ENCODE measurements at places on chromosomes 2 and 18.

GRCh38 chr2:197273485-197273884, 37.1 kb downstream of the ANKRD44 start:
- DNase-seq, result no peak

GRCh38 chr2:204015118-204015843, 78.7 kb downstream of the ICOS start:
- no peak for DNase-seq

GRCh38 chr2:217924346-217924901, 78.4 kb downstream of the TNS1 start:
- no peak for DNase-seq

DNA sequence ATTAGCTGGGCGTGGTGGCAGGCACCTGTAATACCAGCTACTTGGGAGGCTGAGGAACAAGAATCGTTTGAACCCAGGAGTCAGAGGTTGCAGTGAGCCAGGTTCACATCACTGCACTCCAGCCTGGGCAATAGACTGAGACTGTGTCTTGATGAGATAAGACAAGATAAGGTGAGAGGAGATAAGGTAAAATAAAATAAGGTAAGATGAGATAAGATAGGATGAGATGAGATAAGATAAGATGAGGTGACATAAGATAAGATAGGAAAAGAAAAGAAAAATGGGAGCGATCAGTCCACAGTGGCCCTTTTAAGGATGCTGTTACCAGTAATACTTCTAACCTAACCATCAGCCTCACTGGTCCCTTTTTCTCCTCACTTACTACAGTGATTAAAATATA, 134.3 kb upstream of the UNC80 start:
- DNase-seq, result no peak

GRCh38 chr18:78393086-78393862, 586.3 kb upstream of the SALL3 start:
- DNase-seq, result no peak

- no peak for DNase-seq
Observed at GRCh38 chr2:38279201-38279600, 97.9 kb downstream of the ATL2 start.

DNA sequence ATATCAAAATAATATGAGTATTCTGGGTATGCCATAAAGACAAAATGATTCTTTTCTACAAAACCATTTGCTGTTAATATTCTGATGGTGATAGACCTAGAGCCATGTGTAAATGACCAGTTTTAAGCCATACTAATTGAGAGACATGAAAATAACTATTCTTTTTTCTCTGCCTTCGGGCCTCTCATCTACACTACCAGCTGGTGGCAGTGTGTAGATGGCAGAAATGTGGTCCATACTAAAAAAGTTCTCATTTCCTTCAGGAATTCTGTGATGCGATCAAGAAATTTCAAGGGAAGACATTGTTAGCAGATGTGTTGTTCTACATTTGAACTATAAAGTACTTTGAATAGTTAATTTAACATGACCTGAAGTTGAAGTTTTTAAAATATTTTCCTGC, 485.2 kb downstream of the TRIB2 start:
- DNase-seq, result no peak

- DNase-seq, result no peak
Observed at GRCh38 chr18:32366586-32367538, 103.8 kb downstream of the GAREM1 start.

DNA sequence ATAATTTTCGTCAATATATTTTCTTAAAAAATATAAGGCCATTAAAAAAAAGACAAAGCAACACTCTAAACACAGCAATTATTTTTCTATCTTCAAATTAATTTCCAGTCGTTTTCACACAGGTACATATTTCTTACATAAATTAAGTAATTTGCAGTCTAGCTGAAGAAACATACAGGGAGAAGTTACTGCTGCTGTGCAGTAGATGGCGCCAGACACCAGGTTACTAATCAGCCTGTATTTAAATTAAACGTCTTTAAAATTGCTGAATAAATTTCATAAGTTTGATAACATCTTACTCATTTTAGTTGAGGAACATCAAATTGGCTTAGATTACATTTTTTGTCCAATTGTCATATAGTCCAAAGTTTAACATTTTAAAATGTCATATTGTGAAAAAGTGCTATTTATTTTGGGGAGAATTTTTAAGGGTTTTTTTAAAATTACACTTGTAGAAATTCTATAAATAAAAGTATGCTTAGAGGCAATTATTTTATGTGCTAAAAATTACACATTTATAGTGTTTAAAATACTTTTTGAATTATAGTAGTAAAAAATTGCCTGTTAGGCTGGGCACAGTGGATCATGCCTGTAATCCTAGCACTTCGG, 88.4 kb downstream of the PMAIP1 start:
- no peak for DNase-seq

- DNase-seq, result no peak
Observed at GRCh38 chr2:111015283-111015995, 105.3 kb upstream of the BCL2L11 start.

DNA sequence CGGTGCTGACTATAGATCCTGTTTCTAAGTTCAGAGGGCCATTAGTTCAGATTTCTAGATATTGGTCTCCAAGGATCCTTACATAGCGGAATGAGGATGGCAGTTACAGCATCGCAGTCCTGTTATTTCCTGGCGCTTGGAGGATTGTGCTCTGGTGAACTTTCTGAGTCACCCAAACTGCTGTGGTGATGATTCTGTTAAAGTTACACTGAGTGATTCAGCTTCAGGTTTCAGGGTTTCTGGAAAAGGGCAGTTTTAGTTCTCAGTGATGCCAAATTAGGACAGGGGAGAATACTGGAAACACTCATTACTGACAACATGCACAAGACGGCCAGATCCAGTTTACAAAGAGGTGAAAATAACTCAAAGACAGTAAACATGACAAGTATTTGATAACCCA, 52.1 kb upstream of the ANKRD62 start:
- DNase-seq, result no peak

- no peak for DNase-seq
Observed at GRCh38 chr2:104969564-104969963, 68.3 kb upstream of the MRPS9 start.

GRCh38 chr2:72925328-72925943, 8.1 kb downstream of the EMX1 start:
- no peak for DNase-seq

DNA sequence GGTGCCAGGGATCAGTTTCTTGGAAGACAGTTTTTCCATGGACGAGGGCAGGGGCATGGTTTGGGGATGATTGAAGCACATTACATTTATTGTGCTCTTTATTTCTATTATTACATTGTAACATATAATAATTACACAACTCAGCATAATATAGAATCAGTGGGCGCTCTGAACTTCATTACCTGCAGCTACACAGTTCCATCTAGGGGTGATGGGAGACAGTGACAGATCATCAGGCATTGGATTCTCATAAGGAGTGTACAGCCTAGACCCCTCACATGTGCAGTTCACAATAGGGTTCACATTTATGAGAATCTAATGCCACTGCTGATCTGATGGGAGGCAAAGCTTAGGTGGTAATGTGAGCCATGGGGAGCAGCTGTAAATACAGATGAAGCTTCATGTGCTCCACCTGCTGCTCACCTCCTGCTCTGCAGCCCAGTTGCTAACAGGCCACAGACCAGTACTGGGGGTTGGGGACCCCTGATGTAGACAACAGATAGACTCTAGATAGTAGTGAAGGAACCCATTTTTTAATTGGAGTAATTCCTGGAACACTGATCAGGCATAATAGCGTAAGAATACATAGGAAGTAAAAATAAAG, 41.5 kb upstream of the MC4R start:
- no peak for DNase-seq

DNA sequence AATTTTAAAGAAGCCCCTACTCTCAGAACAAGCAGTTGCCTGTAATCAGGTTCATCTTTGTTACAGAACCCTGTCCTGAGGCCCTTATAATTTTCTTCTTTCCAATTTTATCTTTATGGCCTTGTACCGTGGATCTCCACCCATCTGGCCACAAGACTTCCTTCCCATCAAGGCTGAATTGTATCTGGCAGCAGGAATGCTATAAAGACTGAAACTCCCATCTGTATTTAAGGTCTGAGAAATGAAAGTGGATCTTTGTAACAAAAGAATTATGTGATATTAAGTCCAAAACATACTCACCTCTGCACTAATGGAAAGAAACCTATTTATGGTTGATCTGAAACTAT, 91.8 kb downstream of the METTL8 start:
- no peak for DNase-seq

DNA sequence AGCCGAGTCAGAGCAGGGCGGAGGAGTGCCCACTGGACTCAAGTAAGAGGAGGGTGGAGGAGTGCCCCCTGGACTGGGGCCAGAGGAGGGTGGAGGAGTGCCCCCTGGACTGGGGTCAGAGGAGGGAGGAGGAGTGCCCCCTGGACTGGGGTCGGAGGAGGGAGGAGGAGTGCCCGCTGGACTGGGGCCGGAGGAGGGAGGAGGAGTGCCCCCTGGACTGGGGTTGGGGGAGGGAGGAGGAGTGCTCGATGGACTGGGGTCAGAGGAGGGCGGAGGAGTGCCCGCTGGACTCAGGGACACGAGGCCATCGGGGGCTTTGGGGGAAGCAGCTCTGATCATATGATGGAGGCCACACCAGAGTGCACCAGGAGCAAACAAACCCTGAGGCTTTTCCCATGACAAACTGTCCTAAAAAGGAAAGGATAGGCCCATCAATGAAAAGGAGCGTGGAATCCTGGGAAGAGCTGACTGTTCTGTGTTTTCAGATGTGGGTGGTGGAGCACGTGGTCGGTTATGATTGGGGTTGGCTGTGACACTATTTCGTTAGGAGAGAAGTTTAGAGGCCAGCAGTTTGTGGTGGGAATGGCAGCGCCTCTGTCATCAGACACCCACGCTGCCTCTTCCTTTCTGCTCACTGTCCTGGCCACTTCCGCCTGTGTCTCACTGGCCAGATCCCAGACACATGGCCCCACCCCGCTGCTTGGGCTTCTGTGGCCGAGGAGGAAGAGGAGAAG, 24.5 kb upstream of the HPCAL1 start:
- DNase-seq, result no peak

GRCh38 chr2:25109822-25110221, 58.6 kb downstream of the POMC start:
- DNase-seq, result no peak

GRCh38 chr18:51030537-51031258, 685 bp downstream of the SMAD4 start:
- DNase-seq, result peak; percentile 37

- no peak for DNase-seq
Observed at GRCh38 chr2:173134703-173135102, 59.1 kb downstream of the MAP3K20 start.

DNA sequence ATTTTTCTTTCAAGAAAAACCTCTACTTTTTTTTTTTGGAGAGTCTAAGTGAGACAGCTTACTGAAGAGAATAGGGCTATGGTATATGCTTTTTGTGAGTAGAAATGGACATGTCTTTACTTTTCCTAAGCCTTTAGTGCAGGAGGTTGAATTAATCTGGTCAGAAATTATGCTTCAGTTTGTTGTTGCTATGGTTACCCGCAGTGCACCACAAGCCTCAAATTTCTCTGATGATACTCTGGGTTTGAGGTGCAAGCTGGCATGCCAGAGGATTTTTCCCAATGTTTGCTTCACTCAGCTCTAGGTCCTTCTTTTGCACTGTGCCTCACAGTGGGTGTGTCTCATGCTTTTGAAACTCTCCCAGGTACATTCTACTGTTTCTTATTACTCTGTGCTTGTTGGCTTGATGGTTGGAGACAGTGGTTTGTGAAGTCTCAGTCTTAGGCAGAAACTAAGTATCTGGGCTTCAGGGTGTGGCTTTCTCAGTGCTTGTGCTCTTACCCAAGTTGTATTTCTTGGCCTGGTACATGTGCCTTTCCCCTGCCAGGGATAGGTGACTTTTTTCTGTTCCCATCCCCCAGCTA, 278.3 kb downstream of the RBM43 start:
- DNase-seq, result no peak

- DNase-seq, result no peak
Observed at GRCh38 chr2:72035518-72036172, 112.0 kb downstream of the CYP26B1 start.

GRCh38 chr2:61247204-61247812, 85.3 kb downstream of the C2orf74 start:
- no peak for DNase-seq

- peak; percentile 66 for DNase-seq
Observed at GRCh38 chr2:113890253-113891235, 655 bp downstream of the ACTR3 start.

GRCh38 chr2:74091391-74091790, 56.3 kb downstream of the BOLA3 start:
- DNase-seq, result no peak

GRCh38 chr2:173043897-173044519, 31.6 kb upstream of the MAP3K20 start:
- no peak for DNase-seq

- DNase-seq, result no peak
Observed at GRCh38 chr2:174892546-174892945, 112.6 kb downstream of the CHN1 start.

DNA sequence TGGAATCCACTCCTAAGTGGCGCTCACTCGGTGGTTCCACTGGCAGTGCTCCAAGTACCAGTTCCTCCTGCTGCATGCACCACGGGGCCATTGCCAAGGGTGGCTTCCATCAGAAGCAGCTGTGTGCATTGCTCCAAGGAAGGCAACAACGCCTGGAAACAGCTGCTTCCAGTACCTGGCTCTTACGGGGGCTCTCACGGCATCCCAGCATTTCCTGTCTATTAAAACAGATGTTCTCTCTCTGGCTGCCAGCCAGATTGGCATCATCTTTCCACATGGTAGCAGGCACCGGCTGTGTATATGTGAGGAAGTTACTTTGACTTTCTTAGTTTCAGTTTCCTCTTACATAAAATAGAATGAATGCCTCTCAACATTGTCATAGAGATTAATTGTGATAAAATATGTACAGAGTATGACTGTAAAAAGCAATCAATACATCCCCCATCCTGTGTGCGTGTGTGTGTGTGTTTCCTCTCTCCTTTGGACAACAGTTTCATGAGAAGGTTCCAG, 84.9 kb downstream of the CMPK2 start:
- DNase-seq, result no peak

GRCh38 chr2:39099870-39100728, 20.8 kb downstream of the SOS1 start:
- no peak for DNase-seq

- DNase-seq, result no peak
Observed at GRCh38 chr2:84443477-84443876, 15.6 kb downstream of the SUCLG1 start.

GRCh38 chr2:175003875-175004729, 1.1 kb downstream of the CHN1 start:
- DNase-seq, result no peak

GRCh38 chr2:214995926-214996670, 142.3 kb downstream of the ABCA12 start:
- DNase-seq, result no peak
